ENCODE measurements at places on chromosomes 1 and 21. TPM values are rescaled to one million over a fixed set of nuclear protein-coding genes. Genes with fewer than 3 reads are reported as not detected.

- peaks cover 3% of the 10 kb centered on the region for H3K4me1 ChIP-seq
- H3K4me3 ChIP-seq, result no peak overlapping the region
- no peak overlapping the region for H3K27ac ChIP-seq
- no peaks in the 10 kb centered on the region for H3K36me3 ChIP-seq
Measured at GRCh38 chr1:93964096-93964776, 55.0 kb upstream of the GCLM start.

- no peaks in the 10 kb centered on the region for H3K27me3 ChIP-seq
- no peak for DNase-seq
- H3K4me3 ChIP-seq, result no peak overlapping the region
- H3K4me1 ChIP-seq, result peaks cover 7% of the 10 kb centered on the region
- no peak overlapping the region for H3K27ac ChIP-seq
- no peaks in the 10 kb centered on the region for H3K36me3 ChIP-seq
Measured at GRCh38 chr1:117760069-117760468, 154.2 kb downstream of the TENT5C start.

DNA sequence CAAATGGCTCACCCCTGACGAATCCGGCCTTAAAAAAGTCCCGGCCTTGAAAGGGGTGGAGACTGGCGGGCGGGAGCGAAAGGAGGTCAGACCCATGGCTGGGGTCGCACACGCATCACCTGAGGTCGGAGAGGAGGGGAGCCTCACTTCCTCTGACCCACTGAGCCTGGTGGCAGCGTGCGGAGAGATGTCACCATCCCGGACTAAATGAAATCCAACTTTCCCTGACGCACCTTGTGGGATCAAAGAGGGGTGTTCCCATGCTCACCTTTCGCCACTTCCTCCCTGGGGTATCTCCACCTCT, 709 bp upstream of the SLC41A1 start:
- H3K4me1 ChIP-seq, result peaks cover 32% of the 10 kb centered on the region
- no peaks in the 10 kb centered on the region for H3K27me3 ChIP-seq
- peaks cover 13% of the 10 kb centered on the region for H3K36me3 ChIP-seq
- DNase-seq, result no peak

- H3K27me3 ChIP-seq, result no peaks in the 10 kb centered on the region
- H3K4me3 ChIP-seq, result no peak overlapping the region
- DNase-seq, result no peak
- no peaks in the 10 kb centered on the region for H3K36me3 ChIP-seq
Measured at GRCh38 chr1:209767706-209768105, 11.9 kb downstream of the TRAF3IP3 start.

DNA sequence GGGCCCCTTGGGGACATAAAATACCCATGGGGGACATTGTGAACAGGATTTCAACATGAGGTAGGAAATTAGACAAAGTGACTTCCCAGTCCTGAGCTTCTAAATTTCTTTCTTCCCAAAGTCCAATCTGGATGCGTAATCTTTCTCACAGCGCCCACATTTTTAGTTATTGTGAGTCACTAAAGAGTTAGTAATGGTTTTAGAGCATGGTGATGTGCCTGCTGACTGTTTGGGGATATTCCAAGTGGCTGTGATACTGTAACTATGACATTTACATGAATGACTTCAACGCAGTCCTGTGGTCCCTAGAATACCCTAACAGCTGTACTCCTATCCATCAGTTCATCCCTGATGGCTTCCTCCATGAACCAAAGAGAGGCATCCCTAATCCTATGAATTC, 224.0 kb upstream of the COA6 start:
- peaks cover 5% of the 10 kb centered on the region for H3K27me3 ChIP-seq
- DNase-seq, result no peak
- no peaks in the 10 kb centered on the region for H3K36me3 ChIP-seq
- no peak overlapping the region for H3K27ac ChIP-seq
- H3K4me3 ChIP-seq, result no peak overlapping the region

DNA sequence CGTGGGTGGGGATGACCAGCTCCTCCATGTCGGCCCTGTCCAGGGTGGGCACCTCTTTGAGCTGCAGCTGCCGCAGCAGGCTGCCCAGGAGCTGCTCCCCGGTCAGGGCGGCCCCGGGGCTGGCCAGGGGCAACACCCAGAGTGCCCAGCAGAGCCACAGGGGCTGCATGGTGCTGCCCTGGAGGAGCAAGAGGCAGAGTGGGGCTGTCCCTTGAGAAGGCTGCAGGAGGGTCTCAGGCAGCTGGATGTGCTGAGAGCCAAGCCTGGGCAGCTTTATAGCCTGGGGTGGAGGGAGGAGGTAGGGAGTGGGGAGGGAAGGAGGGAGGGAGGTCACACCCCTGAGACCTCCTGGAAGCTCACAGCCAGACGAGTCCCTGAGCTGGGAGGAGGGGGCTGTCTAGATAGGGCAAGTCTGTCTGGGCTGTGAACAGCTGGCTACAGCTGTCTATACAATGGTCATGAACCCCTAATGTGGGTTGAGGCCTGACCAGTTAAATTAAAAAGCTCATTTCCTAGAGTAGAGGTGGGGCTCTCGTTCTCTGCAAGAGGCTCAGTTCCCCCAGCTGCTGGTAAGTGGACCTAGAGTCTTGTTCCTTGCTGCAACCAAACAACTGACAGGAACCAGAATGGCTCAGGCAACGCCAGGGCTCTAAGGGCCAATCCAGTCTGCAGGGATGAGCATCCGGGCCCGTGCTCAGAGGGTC, at the start of gene LEFTY1:
Gene LEFTY1, minus strand, starts transcription at position 249 of the 704 bp plus-strand sequence. Its CDS starts 80 bp downstream, at position 169.
- no peaks in the 10 kb centered on the region for H3K4me1 ChIP-seq
- DNase-seq, result no peak
- no peaks in the 10 kb centered on the region for H3K36me3 ChIP-seq
- H3K27ac ChIP-seq, result no peak within 1 kb of the TSS

DNA sequence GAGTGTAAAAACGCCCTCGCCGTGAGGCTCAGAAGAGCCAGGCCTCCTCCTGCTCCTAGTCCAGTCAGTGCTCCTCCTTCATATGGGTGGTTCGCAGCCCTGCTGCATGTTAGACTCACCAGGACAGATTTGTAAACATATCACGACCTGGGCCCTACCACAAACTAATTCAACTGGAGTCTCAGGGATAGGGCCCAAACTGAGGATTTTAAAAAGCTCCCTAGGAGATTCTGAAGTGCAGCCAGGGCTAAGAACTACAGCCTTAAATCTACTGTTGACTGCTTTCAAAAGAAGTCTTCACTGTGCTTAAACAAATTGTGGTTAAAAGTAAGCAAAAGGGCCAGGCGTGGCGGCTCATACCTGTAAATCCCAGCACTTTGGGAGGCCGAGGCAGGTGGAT, 57.0 kb downstream of the CAMTA1 start:
- no peak for DNase-seq
- no peak overlapping the region for H3K27ac ChIP-seq
- H3K4me3 ChIP-seq, result no peak overlapping the region
- H3K27me3 ChIP-seq, result no peaks in the 10 kb centered on the region

DNA sequence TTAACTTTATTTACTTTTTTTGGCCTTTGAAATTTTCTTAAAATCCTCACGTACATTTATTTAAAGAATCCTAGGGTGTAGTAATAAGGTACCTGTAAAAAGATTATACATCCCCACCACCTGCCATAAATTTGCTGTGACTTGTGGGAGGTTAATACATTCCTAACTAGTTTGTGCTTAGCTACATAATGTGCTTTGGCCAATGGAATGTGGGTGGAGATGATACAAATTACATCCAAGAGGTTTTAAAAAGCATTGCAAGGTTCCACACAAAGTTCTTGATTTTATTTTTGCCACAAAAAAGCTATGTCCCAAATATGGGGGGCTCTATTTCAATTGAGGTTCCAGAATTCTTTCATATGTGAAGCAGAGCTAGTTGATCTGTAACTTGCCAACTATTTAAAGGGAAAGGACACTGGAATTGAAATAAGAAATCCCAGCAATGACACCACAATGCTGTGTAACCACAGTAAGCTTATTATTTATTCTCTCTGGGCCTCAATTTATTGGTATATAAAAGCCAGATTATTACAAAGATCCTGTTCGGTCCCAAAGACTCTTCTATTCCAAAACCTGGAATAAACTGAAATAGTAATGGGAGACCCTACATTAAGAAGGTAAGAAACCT, 15.7 kb downstream of the ASPM start:
- H3K4me1 ChIP-seq, result no peaks in the 10 kb centered on the region
- no peak overlapping the region for H3K27ac ChIP-seq

- peaks cover 5% of the 10 kb centered on the region for H3K4me1 ChIP-seq
- H3K27me3 ChIP-seq, result no peaks in the 10 kb centered on the region
Measured at GRCh38 chr1:167746988-167747655, 25.3 kb downstream of the MPZL1 start.

DNA sequence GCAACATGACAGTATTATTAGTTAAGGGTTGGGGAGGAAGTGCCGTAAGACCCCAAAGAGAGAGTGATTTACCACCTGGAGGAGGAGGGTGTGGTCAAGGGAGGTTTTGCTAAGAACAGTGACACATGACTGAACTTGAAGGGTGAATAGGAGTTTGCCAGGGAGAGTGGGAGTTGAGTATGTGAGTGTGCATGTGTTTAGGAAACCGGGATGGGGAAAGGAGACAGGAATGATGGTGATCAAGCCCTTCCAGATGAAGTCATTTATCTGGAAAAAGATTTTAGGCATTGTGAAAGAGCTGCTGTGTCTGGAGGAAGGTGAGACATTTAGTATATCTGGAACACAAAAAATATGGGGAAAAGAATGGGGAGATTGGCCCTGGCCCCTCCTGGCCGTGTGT, 28.1 kb upstream of the IL10 start:
- no peak overlapping the region for H3K27ac ChIP-seq
- no peak for DNase-seq
- H3K27me3 ChIP-seq, result no peaks in the 10 kb centered on the region
- no peak overlapping the region for H3K4me3 ChIP-seq

DNA sequence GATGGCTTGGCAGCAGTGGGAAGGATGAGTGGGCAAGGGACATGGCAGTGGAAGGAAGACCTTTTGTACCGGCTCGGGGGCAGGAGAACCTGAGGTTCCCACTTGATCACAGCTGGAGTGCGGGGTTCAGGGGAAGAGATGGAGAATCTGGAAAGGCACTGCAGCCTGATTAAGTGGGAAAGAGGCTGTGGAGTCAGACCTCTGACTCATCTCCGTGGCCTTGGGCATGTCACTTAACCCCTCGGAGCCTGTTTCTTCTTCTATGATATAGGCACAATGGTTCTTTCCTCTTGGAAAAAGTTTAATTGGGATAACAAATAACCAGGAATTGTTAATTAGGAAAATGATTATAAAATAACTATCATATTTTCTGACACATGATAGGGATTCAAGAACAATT, 13.1 kb upstream of the TMEM61 start:
- no peaks in the 10 kb centered on the region for H3K36me3 ChIP-seq
- peaks cover 4% of the 10 kb centered on the region for H3K4me1 ChIP-seq
- no peak overlapping the region for H3K4me3 ChIP-seq

GRCh38 chr1:76857973-76858372, 9.3 kb upstream of the ST6GALNAC5 start:
- no peak overlapping the region for H3K27ac ChIP-seq
- no peaks in the 10 kb centered on the region for H3K4me1 ChIP-seq
- H3K27me3 ChIP-seq, result no peaks in the 10 kb centered on the region
- no peaks in the 10 kb centered on the region for H3K36me3 ChIP-seq
- DNase-seq, result no peak

GRCh38 chr1:63545780-63546179, 22.5 kb downstream of the EFCAB7 start:
- H3K27ac ChIP-seq, result no peak overlapping the region
- no peaks in the 10 kb centered on the region for H3K27me3 ChIP-seq
- no peak for DNase-seq
- no peak overlapping the region for H3K4me3 ChIP-seq
- no peaks in the 10 kb centered on the region for H3K4me1 ChIP-seq
- H3K36me3 ChIP-seq, result peaks cover 21% of the 10 kb centered on the region

- H3K27ac ChIP-seq, result no peak overlapping the region
- H3K4me1 ChIP-seq, result no peaks in the 10 kb centered on the region
- no peak overlapping the region for H3K4me3 ChIP-seq
Measured at GRCh38 chr1:107649023-107649422, 316.0 kb downstream of the VAV3 start.

DNA sequence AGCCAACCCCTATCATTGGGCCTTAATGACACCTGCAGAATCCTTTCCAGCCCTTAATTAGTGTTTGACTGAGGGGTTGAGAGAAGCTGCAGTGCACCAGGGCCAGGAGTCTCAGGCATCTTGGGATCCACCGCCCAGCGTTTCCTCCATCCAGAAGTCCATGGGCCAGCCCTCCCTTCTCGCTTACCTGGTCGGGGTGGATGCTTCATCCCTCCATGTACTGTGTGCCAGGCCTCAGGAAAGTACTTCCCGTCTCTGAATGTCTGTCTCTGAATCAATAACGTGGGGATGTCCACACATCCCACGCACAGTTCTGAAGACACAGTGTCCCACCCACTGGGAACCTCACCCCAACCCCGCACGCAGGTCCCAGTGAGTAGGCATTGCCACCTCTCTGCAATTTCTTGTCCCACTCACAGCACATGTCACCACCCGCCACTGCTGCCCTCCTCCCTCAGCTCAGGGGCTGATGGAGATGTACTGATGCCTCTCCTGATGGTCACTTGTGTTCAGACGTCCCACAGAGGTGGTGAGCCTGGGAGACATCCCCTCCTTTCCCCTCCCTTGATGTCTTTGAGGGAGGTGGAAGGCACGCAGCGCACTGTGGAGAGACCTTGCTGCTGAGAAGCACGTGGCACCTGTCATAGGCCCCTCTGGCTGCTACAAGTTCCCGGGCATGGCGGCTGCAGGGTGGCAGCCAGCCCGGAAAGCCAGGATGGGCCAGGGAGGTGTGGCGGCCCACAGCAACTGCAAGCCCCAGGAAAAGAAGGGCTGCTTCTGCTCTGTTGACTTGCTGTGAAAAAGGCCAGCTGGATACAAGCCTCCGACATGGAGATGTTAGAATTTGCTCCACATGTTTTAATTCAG, 29.4 kb upstream of the PRSS38 start:
- H3K27ac ChIP-seq, result no peak overlapping the region
- peaks cover 2% of the 10 kb centered on the region for H3K36me3 ChIP-seq
- peaks cover 13% of the 10 kb centered on the region for H3K4me1 ChIP-seq
- no peak for DNase-seq
- no peaks in the 10 kb centered on the region for H3K27me3 ChIP-seq

GRCh38 chr1:199808110-199808870, 219.2 kb upstream of the NR5A2 start:
- H3K27me3 ChIP-seq, result no peaks in the 10 kb centered on the region
- H3K36me3 ChIP-seq, result no peaks in the 10 kb centered on the region
- no peak for DNase-seq
- no peak overlapping the region for H3K27ac ChIP-seq

- DNase-seq, result no peak
- no peaks in the 10 kb centered on the region for H3K36me3 ChIP-seq
- H3K4me1 ChIP-seq, result no peaks in the 10 kb centered on the region
- no peaks in the 10 kb centered on the region for H3K27me3 ChIP-seq
- H3K4me3 ChIP-seq, result no peak overlapping the region
Measured at GRCh38 chr1:185775501-185775900, 41.3 kb downstream of the HMCN1 start.

- no peaks in the 10 kb centered on the region for H3K27me3 ChIP-seq
- no peak for DNase-seq
- H3K36me3 ChIP-seq, result no peaks in the 10 kb centered on the region
- no peaks in the 10 kb centered on the region for H3K4me1 ChIP-seq
- no peak overlapping the region for H3K4me3 ChIP-seq
Measured at GRCh38 chr1:106022312-106022902, 1034.1 kb upstream of the PRMT6 start.

The NMNAT2 gene
- total RNA-seq, result 0.38 TPM

The KISS1 gene
- total RNA-seq, result 2.9 TPM

The LMOD1 gene
- 38.3 TPM for total RNA-seq

The CRP gene
- 0.26 TPM for total RNA-seq

The LEMD1 gene
- total RNA-seq, result 2.1 TPM

The DDR2 gene
- total RNA-seq, result 44.6 TPM

The DIP2A gene
- 35.6 TPM for total RNA-seq

The SEMA4A gene
- total RNA-seq, result 30.7 TPM

The FHAD1 gene
- total RNA-seq, result 2.4 TPM

The SLC6A17 gene
- 0.06 TPM for total RNA-seq

The ILF2 gene
- total RNA-seq, result 86.1 TPM

The LMX1A gene
- not detected for total RNA-seq

The KRTAP10-5 gene
- not detected for total RNA-seq
